ENCODE measurements at places on chromosomes 7 and 10.

GRCh38 chr7:41538810-41539724 is 163.8 kb downstream of the INHBA start:
- peak; percentile 69 for DNase-seq

DNA sequence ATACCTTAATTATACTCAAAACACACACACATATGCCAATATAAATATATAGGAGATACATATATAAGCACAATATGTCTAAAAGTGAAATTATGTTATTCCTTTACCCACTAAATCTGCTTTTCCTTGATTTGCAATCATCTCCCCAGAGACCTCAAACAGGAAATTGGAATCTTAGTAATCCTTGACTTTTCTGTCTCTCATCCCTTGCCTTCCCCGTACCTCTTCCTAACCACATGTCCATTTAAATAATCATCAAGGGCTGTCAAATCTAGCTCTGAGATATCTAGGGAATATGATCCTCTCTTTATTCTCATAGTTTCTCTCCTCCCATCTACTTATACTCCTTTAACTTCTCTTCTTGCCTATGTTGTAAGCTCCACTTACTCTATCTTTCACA is 336.6 kb downstream of the HGF start:
- no peak for DNase-seq

GRCh38 chr10:1200866-1201807 is 145.0 kb downstream of the WDR37 start:
- DNase-seq: no peak

- no peak for DNase-seq
These were observed 658 bp upstream of the FZD8 start for GRCh38 chr10:35642793-35643114.

DNA sequence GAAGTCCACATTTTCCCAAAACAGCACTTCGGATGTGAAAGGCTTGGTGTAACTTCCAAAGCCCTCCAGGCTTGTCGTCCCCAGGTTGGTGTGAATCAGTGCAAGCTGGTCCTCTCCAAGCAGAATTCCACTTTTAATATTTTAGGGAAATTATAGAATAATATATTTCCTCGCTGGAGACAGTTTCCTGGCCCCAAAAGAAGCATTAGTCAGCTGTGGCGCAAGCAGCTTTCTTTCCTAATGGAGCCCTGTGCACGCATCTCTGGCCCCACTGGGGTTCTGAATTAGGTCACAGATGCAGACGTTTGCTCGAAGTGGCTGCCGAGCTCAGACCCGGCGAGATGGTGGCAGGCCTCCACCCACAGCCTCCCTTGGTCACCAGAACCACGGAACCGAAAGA is 33.3 kb upstream of the MNX1 start:
- DNase-seq: peak; percentile 47

DNA sequence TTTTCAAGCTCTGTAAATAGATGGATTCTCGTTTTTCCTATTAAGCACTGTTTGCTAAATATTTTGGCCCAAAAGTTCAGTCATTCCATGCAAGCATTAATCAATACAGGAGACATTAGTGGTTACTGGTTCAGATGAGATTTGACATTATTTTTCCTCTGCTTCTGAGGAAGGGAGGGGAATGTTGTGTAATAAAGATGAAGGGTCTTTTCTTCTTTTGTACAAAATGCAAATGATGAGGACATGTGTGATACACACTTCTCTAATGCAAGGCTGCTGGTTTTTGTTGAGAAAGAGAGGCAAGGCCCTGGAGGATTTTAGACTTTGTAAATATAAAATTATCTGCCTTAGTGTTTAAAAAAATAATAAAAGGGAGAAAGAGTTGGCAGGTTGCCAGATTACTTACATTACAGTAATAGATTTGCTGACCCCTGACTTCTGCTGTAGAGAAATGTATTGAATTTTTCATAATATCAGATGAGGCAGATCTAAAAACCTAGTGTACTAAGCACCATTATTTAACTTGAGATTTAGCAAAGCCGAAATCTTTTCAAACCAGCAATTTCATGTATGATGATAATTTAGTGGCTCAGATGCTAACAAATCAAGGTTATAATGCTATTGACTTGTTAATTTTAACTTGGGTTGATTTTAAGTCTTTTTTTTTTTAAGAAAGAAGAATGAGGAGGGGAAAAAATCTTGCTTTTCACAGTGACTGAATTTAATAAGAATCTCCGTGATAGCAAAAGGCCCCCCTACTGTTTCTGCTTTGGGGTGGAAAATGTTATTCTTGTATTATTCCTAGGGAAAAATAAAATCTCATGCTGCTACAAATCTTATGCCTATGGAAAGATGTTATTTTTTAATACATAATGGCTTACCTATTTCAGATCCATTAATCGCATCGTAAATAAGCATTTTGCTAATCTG is 180.1 kb downstream of the ARID5B start:
- DNase-seq: peak; percentile 59

DNA sequence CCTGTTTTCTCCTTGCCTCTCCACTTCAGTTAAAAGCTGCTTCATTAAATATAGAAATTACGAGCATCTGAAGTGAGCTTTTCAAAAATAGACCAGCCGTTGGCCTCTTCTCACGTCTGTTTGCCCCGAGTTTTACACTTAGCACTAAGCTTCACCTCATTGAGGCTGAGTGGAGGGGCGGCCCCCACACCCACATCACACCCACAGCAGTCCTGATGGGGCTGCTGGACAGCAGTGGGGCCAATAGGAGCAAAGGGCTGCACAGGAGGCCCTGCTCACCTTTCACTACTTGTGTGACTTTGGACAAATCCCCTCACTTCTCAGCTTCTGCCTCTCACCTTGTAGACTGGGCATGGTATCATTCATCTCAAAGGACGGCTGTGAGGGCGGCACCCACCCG is 677.8 kb downstream of the SDK1 start:
- DNase-seq: no peak

DNA sequence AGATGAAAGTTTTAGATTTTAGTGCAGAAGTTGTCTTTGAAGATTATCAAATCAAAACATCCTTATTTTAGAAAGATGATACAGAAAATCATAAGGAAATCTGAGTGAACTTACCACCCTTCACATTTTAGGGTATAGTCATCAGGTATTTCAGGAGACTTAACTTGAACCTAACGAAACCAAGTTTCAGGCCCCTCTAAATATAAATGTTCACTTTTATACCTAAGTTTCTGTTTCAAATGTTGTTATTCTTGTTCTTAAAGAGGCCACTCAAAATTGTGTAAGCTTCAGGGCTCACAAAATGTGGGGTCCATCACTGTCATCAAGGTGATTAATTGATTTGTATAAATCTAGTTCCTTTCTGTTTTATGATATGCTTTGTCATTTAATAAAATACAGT is 216.2 kb downstream of the KIAA1217 start:
- DNase-seq: no peak

GRCh38 chr10:133276435-133277201 is at the start of gene ADAM8:
Gene ADAM8 (minus strand): TSS chr10:133276868. CDS start chr10:133276817, 51 bp downstream.
- no peak for DNase-seq

GRCh38 chr7:142793156-142793555 is 22.4 kb downstream of the PRSS2 start:
- DNase-seq: peak; percentile 57

DNA sequence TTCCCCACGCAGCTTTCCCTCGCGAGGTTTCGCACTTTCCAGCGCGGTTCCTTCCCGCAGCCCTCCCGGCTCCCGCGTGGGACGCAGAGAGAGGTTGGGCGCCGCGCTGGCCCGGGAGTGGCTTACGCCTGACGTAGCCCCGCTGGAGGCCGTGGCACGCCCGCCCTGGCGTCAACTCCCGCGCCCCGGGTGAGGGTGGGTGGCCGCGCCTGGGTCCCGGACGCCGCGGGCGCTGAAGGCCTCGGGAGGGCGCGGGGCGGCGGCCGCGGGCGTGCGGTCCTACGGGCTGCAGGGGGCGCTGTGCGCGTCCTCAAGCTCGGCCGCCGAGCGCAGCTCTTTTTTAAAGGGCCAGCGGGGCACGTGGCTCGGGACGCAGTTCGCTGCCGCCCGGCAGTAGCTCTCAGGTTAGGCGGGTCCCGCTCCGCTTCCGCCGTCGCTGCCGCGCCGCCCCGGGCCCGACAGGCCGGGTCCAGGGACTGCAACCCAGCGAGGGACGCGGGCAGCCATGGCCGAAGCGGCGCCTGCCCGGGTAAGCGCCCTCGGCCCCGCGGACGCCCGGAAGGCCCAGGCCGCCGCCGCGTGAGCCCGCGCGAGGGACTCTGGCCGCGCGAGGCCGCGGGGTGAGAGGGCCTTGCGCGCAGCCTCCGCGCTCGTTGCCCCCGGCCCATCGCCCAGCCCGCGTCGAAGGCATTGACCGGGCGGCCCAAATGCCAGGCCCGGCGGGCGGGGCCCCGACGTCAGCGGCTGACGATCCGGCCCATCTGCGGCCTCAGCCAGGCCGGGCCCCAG is at the start of gene ZNF783:
Gene ZNF783, plus strand, starts transcription at position 368 of the 789 bp plus-strand sequence. Its CDS starts 138 bp downstream, at position 506.
- peak; percentile 93 for DNase-seq

DNA sequence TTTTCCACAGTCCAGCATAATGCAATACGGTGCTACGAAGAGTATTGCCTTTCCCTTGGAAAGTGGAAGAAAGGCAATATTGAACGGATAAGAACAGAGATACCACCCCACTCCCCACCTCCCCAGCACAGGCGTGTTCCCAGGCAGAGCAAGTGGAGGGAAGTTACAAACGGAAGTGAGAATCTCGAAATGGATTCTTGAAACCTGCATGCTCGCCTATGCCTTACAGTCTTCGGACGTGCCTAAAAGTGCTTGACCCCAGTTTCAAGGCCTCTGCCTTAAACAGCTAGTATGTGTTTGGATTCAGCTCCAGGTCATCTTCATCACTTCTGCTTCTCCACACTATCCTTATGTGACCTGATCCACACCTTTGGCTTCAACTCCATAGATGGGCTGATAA is 35.0 kb upstream of the USP6NL start:
- DNase-seq: no peak

GRCh38 chr7:2279896-2280295 is 34.3 kb downstream of the SNX8 start:
- DNase-seq: peak; percentile 30

GRCh38 chr10:63657761-63658160 is 136.6 kb downstream of the REEP3 start:
- no peak for DNase-seq

DNA sequence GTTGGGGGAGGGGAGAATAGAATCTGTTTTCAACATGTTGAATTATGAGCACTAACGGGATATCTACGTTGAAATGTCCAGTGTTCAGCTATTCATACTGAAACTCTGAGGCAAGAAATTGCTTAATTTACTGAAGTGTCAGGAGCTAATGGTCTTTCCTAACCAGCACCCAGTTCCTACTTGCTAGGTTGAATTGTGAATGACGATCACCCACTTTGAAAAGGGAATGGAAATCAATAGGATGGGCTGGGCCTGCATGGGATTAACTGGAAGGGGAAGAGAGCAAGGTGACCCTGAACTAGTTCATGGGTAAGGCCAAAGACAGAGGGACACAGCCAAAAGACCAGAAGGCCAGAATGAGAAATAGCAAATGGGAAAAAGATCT is 51.3 kb downstream of the HIPK2 start:
- DNase-seq: no peak

DNA sequence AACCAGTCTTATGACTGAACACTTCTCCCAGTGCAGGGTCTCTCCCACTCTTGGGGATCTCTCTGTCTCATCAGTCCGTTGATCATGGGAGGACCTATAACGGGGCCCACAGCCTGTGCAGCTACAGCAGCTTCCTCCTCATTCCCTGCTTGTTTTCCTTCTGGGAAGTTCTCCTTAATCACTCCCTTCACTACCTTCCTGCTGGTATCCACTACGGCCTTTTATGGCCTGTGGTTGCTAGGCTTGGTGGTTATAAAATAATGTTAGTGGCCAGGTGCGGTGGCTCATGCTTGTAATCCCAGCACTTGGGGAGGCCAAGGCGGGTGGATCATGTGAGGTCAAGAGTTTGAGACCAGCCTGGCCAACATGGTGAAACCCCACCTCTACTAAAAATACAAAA is 3.5 kb upstream of the ZNF282 start:
- no peak for DNase-seq

- DNase-seq: no peak
These were observed 227.4 kb downstream of the CELF2 start for GRCh38 chr10:11245095-11245479.

DNA sequence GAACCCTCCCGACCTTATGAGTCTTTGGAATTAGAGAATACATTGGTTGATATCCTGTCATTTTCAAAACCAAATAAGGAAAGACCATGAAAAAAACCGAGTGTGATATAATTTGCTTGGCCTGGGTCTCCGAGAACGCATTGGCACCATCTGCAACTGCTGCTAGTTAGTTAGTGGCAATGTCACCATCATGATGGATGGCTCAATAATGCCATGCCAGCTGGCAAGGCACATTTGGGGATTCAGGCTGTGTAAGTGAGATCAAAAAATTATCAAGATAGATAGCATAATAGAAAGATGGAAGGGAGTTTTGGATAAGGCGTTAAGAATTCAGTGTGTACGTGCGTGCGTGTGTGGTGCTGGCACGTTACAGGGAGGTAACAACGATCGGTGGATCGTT is 134.7 kb upstream of the TCERG1L start:
- DNase-seq: no peak

- no peak for DNase-seq
These were observed 1.3 kb upstream of the TMED4 start for GRCh38 chr7:44583146-44583865.

- peak; percentile 96 for DNase-seq
These were observed 26.3 kb upstream of the COL1A2 start for GRCh38 chr7:94368371-94368791.

- no peak for DNase-seq
These were observed 4.3 kb downstream of the HNRNPF start for GRCh38 chr10:43404704-43405084.

DNA sequence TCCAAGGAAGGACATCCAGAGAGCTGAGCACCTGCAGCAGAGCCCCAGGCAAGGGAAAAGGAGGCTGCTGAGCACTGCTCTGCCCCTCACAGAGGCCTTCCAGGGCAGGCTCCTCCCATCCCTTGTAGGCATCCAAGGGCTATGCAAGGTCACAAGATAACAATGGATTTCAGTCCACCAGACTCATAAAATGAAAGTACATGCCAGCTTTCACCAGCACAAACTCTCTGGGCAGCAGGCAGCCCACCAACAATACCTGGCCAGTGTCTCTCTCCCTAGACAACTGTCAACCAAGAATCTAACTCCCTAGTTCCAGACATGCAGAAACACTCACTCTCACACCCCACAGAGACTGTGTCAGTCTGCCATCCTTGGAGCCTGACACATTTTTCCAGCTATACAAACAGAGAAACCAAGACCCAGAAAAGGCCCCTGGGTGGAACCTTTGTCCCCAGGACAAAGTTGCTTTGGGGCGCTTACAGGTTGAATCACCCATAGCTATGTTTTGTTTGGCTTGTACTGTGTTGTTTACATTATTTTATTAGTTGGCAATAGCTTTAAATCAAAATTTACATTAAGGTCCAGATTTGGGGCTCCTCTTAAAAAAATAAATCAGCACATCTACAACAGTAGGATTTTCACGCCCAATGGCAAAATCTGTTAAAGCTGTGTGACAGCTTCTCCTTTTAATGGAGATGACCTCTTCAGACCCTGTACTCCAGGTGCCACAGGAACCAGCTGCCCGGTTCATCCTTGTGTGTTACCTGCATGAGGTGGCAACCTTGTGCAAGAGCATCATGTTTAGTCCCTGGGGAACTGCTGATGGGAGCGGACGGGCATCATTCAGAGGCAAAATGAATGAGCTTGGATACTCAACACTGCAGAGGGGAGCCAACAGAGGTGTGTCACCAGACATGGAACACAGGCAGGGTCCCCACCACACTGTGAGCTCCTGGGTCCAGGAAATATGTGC is 5.2 kb downstream of the GRID1 start:
- DNase-seq: no peak
